Activated T-cell treated with anti-CD3 and anti-CD28 coated beads, Interleukin-2, amount 50 U/mL, for 1 hour (primary cell): ENCODE measurements at places on chromosomes 5 and 9.

- DNase-seq: no peak
Measured at GRCh38 chr9:98834386-98834785, 26.9 kb downstream of the GALNT12 start.

- no peak for DNase-seq
Measured at GRCh38 chr9:4309806-4310205, 9.9 kb upstream of the GLIS3 start.

DNA sequence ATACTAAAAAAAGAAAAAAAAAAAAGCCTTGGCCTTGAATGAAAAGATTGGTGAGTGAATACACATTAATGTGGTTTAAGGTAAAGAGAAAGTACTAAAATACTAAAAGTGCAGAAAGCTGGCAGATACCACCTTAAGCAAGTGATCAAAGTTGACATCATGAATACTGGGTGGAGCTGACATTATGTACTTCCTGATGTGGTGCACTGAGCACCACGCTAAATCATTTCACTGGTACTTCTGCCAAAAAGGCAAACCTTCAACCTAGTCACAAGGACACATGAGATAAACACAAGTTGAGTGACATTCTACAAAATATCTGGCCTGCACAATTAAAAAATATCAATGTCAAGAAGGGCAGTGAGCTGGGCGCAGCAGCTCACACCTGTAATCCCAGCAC, 33.8 kb upstream of the PANK3 start:
- DNase-seq: no peak

DNA sequence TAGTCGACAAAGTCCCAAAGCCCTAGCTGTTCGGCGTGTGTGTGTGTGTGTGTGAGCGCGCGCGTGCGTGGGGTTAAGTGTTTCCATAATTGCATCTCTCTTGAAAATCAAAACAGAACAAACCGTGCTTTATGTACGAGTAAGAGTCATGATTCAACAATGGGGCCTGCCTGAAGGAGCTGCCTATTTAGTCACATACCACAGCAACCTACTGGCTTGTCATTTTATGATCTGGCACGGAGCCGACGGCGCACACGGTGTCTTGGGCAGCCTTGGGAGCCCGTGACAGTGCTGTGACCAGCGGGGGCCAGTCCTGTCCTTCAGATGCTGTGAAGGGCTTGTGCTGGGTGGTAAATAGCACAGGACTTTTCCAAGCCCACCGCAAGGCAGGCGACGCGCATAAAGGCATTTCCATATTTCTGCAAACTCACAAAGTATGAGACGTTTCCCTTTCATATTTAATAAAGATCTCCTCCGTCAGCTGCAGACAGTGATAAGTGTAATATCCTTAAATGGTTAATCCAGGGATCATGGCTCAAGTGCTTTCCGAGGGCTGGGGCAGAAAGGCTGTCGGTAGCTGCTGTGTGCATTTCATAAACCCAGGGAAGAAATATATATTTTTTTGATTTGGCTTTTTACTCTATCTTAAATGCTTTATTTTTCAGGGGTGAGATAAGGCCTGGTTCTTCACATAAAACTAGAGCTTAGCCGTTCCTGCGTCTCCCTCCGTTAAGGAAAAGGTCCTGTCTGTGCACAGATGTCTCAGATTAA, 270.2 kb upstream of the IRX1 start:
- no peak for DNase-seq

DNA sequence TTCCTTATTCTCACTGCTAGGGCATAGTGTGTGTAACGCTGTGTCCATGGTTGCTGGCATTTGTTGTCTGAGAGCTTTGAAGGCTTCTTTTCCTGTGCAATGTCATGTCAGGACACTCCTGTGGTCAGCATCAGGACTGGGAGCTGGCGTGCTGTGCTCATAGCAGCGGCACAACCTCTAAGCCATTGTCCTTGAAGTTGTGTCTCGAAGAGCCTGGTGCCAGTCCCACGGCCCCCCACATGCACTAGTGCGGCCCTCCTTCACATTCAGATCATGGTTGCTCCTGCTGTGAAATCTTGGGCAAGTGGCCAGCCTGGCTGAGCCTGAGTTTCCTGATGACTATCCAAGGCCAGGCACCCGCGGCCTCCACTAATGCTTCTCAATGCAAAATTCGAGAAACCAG, 32.4 kb downstream of the PDZD2 start:
- DNase-seq: no peak

DNA sequence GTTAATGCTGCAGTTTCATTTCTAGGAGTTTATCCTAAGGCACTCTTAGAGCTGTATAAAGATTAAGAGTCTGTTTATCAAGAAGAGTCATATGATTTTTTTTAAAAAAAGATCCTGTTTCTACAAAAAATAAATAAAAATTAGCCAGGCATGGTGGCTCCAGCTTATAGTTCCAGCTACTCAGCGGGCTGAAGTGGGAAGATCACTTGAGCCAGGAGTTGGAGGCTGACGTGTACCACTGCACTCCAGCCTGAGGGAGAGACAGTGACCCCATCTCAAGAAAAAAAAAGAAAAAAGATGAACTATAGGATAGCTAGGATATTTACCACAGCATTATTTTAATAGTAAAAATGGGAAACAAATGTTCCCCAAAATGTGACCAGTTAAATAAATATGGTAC, 3.3 kb upstream of the UBE2D2 start:
- no peak for DNase-seq

DNA sequence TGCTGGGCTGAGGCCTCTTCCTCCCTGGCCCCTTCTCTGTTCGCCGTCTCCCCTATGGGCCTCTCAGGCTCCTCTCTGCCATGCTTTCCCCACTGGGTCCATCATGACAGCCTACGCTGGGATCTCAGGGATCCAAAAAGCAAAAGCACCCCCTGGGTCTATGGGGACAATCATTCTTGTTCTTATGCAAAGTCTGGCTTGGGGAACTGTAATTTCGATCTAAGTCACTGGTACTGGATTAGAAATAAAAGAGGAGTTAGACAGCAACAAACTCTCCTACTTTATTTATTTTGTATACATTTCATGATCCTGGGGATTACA, 86.6 kb downstream of the SLC38A9 start:
- DNase-seq: no peak

GRCh38 chr5:179176571-179177230, 116.5 kb downstream of the ZNF354C start:
- no peak for DNase-seq

GRCh38 chr9:14531341-14532269, 161.6 kb downstream of the ZDHHC21 start:
- DNase-seq: no peak

GRCh38 chr9:130244548-130245165, 20.9 kb upstream of the HMCN2 start:
- DNase-seq: no peak

- no peak for DNase-seq
Measured at GRCh38 chr9:129595311-129595741, 25.6 kb downstream of the C9orf50 start.

- no peak for DNase-seq
Measured at GRCh38 chr5:77761606-77762005, 14.5 kb downstream of the TBCA start.

DNA sequence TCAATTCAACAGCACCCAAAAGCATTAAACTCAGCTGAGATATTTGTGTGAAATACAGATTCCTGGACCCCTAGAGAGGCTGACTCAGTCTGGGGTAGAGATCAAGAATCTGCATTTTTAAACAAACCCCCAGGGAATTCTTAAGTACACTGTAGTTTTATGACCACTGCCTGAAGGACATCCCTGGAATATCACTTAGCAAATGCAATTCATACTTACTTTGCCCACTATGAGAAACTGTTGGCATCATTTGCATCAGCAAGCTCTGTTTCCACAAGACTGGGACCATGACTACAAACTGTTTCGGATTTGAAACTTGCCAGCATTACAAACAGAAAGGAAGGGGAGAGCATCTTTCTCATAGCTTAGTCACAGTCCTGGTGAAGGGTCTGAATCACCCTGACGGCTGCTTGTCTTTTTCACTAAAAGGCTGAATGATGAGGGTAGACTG, 63.7 kb downstream of the MLLT3 start:
- DNase-seq: no peak

DNA sequence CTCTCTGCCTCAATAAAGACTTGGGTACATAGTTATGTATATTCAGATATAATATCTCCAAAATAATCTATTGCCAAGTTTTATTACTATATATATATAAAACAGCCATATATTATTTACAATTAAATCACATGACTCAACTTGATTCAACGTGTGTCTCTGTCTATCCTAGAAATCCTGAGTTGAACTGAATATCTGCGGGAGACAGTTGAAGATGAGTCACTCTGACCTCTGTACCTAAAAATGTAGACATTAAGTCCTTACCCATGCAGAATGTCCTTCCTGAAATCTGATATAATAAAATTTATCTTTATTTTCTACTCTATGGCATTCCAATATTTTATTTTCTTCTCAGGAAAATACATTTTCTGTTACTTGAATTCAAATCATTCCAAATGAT, 218.2 kb upstream of the PRDM9 start:
- DNase-seq: no peak

GRCh38 chr5:6404129-6404528, 25.8 kb upstream of the MED10 start:
- DNase-seq: no peak

DNA sequence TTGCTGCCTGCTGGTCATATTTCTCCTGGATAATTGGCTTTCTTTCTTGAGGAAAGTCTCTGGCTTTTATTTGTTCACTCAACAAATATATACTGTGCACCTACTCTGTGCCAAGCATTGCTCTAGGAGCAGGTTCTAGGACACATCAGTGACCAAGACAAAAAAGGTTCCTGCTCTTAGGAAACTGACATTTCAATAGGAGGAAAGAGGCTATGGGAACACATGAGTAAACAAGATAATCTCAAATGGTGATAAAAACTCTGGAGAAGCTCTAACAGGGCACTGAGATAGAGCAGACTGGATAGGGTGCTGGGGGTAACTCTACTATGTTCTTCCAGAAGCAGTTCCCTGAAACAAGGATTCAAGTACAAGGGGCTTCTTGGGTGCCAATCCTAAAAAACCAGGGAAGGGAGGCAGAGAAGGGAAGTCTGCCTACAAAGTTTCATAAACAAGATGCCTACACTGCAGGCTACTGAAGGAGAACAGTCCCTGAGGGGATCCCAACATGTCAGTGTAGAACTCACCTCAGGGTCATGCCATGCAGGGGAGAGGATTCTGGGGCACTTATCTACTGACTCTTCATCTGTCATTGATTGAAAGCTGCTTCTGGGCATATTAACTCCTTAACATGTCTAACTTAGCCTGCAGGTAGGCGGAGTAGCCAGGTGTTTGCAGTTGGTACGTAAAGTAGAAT, 181.3 kb downstream of the GRIA1 start:
- no peak for DNase-seq

DNA sequence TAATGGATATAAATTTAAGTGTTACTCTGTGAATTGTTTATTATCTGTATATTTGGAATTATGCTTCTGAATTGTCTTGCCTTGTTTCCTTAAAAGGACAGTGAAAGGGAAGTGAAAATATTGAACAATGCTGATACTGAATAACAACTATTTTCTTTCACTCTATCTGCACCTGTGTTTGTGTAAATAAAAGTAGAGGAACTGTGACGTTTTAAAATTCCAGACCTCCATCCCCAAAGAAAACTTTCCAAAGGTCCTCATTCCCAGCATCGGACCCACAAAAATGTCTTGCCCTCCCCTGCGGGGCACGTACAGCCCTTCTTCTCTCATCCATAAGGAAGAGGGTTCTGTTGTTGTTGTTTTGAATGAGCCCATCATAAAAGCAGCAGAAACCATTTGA, 100.0 kb downstream of the NLN start:
- DNase-seq: no peak

DNA sequence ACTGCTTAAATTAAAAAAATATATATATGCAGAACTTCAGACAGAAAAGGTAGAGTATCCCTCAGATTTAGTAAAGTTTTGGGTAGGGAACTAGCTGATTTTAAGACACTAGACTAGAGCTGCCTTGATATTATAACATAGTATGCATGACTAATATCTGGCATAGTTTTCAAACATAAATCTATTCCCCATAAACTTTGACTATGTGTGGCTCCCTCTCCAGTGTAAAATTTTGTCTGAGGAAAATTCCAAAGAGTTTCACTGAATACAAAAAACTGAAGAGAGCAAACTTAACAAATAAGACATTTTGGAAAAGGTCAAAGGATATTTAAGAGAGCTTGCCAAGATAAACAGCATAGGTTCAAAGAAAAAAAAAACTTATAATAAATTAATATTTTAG, 66.2 kb upstream of the ZNF462 start:
- no peak for DNase-seq

- no peak for DNase-seq
Measured at GRCh38 chr5:27906931-27907601, 868.7 kb upstream of the CDH9 start.

DNA sequence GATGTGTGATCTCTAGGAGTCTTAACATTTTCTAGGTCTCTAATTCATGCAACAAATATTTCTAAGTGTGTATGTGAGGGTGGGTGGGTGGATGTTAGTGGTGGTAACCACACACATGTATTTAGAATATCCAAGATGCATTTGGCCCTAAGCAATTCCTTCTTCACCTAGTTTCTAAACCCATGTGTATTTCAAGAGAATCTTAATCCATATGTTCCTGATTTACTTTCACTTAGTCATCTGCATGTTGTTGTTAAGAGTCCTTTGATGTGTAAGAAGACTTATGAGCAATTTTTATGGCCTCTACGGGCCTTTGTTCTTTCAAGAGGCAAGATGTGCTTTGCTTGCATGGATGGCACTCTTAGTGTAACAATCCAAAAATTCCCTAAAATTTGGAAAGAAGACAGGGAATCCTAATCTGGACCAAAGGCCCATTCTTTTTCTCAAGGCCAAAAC, 282.6 kb downstream of the SPATA31D1 start:
- no peak for DNase-seq

DNA sequence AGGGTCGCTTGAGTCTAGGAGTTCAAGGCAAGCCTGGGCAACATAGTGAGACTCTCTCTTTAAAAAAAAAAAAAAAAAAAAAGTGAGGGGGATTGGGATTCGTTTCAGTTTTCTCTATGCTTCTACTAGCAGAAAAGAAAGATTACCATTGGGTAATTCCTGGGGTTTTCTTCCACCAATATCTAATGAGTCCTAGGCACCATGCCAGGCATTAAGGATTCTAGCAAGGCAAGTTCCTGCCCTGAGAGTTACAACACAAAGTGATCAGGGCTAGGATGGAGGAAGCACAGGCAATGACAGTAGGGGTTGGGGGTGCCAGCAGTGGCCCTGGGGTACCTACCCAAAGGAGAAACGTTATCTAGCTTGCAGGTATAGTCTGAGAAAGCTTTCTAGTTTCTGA, 90.8 kb downstream of the PCDH1 start:
- no peak for DNase-seq

DNA sequence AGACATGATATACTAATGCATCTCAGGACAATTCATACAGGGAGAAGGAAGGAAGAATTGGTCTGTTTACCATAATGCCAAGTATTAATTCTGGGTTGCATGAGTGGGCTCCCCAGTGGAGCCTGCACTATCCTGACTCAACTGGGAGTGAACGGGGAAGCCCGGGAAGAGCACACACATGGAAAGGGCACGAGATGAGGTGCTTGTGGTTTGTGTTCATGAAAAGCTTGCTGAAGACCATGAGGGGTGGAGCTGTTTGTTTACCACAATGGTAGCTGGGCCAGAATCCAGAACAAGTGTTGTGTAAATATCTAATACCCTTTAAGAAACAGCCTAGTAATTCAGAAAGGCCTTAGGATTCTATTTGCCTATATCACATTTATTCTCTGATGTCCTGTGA, 44.6 kb downstream of the POC5 start:
- no peak for DNase-seq
